ENCODE measurements at places on chromosomes 6 and 20.

GRCh38 chr6:108176281-108177089, 10.7 kb downstream of the NR2E1 start:
- no peak for DNase-seq

DNA sequence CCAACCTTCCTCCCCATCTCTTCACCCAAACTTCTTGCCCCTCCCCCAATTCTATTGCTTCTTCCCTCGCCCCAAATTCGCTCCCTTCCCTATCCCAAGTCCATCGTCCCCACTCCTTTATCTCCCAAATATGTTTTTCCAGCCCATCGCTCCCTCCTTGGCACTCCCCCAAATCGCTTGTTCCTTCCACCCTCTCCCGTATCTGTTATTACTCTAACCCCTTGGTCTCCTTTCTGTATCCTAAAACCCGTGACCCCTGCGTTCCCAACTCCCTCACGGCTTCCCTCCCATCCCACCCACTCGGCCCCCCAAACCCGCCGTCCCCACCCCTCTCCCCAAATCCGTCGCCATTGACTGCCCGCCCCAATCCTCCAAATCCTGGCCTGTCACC, 584 bp downstream of the MTCH1 start:
- no peak for DNase-seq

GRCh38 chr20:48923149-48923718, 1.7 kb downstream of the ARFGEF2 start:
- no peak for DNase-seq

DNA sequence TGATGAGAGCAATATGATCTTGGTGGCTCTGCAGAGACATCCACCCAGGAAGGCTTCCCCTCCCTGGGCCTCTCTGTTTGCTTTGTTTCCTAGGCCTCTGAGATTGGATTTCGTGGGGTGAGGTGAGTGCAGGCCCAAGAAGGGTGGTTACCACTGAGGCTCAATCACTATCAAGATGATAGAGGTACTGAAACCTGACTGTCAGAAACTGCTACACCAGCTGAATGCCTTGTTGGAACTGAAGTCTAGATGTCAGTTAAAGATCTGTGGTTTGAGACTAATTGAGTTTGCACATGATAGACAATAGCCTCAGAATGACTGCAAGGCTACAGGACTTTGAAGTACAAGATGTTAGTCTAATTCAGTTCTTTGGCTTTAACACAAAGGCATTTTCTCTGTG, 15.2 kb downstream of the VNN1 start:
- no peak for DNase-seq

GRCh38 chr6:127015858-127016257, 102.6 kb upstream of the RSPO3 start:
- DNase-seq: no peak

- DNase-seq: no peak
Measured at GRCh38 chr20:49965781-49966305, 16.9 kb upstream of the SNAI1 start.

DNA sequence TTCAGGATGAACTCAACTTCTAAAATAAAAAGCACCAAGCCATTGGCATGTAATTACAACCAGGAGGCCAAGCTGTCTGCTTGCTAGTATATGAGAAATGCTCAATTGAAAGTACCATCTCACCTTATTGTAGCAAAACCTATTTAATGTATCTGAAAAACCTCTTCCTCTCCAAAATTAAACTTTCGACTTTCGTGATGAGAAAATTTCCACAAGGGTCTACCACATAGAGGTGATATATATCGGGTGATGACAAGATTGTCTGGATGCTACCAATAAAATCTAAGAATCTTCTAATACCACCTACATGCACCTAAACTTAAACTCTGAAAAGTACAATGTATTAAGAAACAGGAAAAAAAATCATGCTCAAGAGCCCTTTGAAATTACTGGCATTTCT, 74.2 kb downstream of the ATXN1 start:
- no peak for DNase-seq

- no peak for DNase-seq
Measured at GRCh38 chr6:131067521-131067920, 4.5 kb upstream of the EPB41L2 start.

GRCh38 chr6:149917679-149918078, 5.2 kb downstream of the RAET1G start:
- DNase-seq: no peak

DNA sequence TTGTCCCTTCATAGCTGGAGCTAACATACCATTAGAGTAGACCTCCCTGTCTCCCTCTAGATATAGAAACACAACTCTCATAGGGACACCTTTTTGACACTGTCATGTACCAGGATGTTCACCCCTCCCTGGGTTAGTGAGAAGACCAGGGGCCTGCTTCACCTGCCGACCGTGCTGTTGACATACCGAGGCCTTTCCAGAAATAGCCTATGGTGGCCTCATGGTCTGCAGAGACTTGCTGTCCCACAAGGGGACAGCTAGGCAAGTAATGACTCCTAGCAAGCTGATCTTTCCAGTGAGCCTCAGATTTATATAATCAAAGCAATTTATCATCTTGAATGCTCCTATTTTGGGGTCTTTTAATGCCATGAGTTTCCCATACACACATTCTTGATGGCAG, 15.0 kb downstream of the ZDHHC14 start:
- no peak for DNase-seq

- peak; percentile 29 for DNase-seq
Measured at GRCh38 chr6:134908906-134909516, 40.9 kb downstream of the ALDH8A1 start.

DNA sequence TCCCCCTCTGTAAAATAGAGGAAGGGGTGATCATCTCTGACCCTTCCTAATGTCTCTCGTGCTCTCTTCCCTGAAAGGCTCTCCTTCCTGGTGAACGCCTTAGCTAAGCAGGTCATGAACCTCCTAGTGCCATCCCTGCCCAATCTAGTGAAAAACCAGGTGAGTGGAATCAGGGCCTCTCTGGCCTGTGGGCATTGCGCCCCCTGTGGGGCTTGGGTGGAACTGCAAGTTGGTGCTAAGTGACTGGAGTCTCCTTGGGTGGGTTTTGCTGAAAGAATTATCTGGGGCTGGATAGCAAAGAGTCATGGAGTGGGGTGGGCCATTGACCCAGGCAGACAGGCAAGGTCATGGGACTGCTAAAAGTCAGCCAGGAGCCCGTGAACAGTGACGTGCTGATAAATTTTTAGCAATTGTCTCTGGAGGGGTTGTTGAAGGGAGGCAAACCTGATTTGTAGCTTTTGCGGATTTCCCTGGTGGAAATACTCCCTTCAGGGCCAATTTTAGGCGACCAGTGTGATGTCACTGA, 8.9 kb downstream of the BPIFB1 start:
- peak; percentile 24 for DNase-seq

DNA sequence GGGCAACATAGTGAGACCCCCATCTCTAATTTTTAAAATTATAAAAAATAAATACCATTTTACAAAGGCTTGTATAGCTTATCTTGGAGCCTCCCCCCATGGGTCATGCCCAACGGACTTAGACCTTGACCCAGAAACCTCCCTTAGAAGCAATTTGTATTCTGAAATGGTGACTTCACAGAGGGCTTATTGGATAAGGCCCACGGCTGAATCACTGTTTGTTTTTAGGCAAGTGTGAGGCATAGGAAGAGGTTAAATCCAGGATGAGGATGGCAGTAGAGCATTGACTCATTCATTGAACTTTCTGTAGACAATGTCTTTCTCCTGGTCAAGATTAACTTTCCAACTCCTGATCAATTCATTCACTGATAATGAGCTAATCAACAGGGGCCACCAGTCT, 6.2 kb upstream of the SNAI1 start:
- DNase-seq: no peak

DNA sequence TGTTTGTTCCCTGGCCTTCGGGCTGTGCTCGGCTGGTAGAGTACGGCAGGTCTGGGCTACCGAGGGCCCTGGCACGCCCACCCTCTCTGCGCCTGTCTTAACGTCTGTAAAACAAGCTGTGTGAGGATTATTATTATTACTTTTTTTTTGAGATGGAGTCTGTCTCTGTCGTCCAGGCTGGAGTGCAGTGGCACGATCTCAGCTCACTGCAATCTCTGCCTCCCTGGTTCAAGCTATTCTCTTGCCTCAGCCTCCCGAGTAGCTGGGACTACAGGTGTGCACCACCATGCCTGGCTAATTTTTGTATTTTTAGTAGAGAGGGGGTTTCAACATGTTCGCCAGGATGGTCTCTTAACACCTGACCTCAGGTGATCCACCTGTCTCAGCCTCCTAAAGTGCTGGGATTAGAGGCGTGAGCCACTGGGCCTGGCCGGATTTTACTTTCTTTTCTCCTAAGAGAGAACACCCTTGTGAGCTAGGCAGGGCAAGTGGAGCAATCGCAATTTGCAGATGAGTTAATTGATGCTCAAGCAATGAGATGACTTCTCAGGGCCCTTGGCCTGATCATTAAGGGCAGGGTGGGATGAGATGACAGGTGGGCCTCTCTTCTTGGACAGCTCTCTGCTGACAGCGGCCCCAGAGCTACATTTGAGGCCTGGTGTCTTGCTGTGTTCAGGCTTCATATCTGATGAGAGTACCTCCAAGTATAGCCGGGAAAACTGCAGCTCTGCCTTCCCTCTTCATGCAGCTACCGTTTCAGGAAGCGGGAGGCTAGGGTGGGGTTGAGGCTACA, 859 bp upstream of the SMIM29 start:
- DNase-seq: no peak

DNA sequence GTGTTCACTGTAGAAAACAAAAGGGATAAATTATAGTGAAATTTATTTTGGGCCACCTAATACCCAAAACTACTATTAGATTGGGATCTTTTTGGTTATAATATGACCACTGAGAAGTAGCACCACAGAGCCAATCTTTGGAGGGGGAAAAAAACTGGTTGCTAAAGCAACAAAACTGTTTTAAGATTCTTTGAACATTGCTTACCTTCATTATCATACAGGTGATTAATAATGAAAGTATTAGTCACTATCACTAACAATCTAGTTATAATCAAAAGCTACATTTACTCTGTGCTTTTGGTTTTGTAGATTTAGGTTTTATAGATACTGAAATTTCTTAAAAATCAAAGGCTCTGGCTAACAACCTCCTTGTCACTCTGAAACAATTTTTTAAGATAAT, 31.7 kb downstream of the STX7 start:
- DNase-seq: no peak

DNA sequence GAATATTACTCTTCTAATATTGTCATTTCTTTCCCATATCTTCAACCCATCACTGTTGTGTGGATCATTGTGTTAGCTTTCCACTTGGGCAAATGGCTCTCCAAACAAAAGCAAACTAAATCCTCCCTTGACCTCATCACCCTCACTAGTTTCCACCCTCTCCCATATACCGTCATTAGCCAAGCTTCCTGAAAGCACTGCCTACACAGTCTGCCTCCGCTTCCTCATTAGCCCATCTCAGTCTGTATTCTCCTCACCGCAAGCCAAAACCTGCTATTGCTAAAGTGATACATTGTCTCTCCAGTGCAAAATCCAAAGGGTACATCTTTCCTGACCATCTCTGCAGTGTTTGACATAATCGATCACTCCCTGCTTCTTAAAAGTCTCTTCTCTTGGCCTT, 212.6 kb downstream of the CLIC5 start:
- DNase-seq: no peak

DNA sequence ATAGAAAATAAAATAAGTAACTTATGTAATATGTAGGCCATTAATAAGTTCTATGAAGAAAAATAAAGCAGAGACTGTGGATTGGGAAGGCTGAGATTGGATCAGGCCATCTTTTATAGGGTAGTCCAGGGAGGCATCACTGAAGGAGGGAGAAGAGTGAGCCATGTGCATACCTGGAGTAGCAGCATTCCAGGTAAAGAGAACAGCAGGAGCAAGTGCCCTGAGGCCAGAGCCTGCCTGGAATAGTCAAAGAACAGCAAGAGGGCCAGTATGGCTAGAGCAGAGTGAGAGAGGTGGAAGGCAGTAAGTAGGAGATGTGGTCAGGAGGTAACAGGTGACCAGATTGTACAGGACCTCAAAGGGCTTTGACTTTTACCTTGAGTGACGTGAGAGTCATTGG, 112.1 kb downstream of the EPM2A start:
- DNase-seq: no peak

DNA sequence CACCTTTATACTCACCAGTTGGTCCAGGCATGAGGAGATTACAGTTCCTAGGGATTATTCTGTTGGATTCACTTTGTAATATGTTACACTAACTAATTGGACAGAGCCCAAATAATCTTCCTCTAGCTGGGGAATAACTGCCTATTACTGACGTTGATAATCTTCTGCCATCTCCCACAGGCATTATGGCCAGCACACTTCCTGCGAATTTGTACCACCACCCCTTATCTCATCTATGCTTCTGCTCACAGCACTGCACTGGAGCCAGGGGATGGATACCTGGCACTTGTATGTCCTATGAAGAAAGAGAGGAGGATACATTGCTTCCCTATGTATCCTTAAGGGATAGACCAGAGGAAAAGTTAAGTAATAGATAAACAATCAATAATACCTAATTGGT, 494.8 kb upstream of the MAN1A1 start:
- no peak for DNase-seq

DNA sequence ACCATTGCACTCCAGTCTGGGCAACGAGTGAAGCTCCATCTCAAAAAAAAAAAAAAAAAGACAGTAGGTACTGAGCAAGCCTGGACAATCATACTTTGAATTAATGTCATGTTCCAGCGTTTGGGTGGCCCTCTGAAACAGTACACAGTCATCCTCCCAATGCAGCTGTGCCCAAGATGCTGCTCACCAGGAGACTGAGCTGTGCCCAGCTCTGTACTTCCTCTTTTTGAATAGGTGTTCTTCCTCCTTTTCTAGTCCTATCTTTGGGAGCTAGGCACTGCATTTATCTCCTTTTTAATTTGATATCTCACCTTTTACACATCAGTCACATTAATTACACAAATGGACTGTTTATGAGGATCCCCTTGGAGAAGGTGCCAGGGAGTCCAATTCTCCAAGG, 101.5 kb downstream of the RPP40 start:
- DNase-seq: no peak

DNA sequence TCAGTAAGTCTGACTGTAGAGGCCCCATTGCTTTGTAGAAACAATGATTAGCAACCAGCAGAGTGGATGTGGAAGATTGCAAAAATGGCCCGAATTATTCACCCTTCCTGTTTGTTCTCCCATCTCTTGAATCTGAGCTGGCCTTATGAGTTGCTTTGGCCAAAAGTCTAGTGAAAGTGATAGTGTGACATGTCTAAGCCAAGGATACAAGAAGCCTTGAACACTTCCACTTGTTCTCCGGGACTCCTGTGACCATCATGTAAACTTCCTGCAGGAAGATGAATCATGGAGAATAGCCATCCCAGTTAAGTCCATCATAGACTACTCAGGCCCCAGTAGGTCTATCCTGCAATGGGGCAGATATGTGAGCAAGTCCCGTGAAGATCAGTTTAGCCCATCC, 252.0 kb upstream of the JAG1 start:
- no peak for DNase-seq

Measured in NCI-H1694 treated with DMSO at 0.1 percent for 48 hours (cell line).